ENCODE measurements at places on chromosomes 1 and 21.

GRCh38 chr1:233935297-233935868 lies 30.9 kb downstream of the SLC35F3 start:
- no peak for DNase-seq

DNA sequence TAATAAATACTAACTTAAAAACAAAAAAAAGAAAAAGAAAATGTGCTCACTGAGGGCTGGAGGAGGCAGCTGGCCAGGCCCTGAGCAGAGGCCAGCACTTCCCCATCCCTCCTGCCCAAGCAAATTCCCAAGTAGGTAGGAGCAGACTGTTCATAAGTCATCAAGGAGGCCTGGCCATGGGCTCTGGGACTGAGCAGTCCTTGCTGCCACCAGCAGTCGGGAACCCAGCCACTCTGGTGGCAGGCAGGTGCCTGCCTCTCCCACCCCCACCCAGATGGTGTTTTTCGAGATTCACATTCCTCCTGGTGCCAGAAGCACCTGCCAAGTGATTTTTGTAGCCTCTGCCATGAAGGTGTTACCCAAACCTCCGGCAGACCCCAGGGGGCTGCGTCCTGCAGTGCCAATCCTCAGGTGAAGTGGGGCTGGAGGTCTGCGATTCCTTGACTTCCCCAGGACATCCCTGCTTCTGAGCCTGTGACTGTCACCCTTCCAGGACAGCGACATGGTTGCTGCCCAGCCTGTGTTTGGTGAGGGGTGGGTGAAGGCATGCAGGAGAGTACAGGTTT lies 204.2 kb upstream of the TMEM51 start:
- DNase-seq = no peak

GRCh38 chr21:44331650-44332307 lies 7.4 kb downstream of the CFAP410 start:
- DNase-seq = peak; percentile 26

DNA sequence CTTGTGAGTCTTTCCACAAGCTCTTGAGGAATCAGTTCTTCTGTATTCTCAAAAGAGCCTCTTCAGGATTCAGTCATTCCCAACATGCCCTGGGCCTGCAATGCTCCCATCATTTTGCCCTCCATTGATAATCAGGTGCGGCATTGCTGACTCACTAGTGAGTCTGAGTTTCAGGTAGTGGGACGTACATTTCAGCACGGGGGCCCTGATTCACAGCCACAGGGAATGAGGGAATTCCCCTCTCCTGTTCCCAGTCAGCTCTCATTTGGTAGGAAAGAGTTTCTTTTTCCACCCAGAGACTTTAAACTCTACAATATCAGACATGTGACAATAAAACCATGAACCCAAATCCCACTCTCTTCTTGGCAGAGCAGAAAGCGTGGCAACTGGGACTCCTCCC lies 3.7 kb upstream of the IRF6 start:
- no peak for DNase-seq

- DNase-seq = no peak
Measured at GRCh38 chr1:25131794-25132193, 100.5 kb downstream of the SYF2 start.

- no peak for DNase-seq
Measured at GRCh38 chr1:6028042-6028850, 17.4 kb upstream of the KCNAB2 start.

- DNase-seq = peak; percentile 45
Measured at GRCh38 chr21:45001134-45002095, 61.6 kb downstream of the SLX9 start.

GRCh38 chr1:158005224-158005623 lies 11.8 kb downstream of the KIRREL1 start:
- DNase-seq = no peak

- no peak for DNase-seq
Measured at GRCh38 chr1:226553924-226554282, 5.3 kb downstream of the STUM start.

DNA sequence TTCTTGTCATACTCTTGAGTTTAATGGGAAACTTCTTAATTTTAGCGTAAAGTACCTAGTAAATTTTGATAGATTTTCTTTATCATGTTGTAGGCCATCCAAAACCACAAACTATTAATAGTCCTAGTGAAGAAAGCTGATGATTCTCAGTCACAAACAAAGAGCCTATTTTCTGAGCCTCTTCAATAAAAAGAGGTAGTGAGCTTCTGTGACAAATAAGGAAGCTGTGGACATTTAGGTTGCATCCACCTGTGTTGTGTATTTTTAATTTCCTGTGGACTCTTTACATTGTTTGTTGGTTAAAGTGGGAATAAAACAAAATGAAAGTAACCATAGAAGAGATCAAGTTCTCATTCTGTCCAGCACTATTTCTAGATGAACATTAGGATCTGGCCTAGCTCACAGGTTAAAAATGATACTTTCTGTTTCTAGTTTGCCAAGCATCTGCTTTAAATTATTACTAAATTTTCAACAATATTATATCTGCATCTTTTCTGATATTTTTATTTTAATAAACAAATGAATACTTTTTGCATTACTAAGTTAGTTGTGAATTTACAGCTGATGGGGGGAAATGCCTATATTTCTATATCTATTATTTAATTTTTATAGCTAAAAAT lies 702.2 kb upstream of the ADGRL4 start:
- no peak for DNase-seq

DNA sequence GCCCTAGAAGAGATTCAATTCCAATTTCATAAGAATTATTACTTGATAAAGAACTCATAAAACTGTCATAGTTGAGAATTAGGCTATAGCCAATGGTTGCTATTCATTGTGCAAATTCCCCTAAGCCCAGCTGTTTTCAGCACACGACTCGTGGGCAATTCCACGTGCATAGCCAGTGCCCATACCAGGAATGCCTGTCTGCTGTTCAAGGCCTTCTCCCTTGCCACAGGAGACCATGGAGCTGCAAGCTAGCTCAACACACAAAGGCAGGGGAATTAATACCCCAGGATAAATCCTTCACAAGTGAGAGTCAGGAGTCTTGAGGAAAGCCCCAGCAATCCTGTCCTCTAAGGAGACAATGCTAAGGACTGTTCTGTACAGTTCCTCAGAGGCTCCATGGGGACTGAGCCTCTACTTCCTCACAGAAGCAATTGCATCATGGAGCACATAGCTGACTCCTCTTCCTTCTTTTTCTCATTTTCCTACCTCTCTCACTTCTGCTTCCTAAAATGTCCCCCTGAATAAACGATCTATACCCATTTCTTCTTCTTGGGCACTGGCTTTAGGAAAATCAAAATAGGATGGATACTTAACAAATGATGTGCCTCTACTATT lies 19.1 kb upstream of the CHRM3 start:
- DNase-seq = no peak

- no peak for DNase-seq
Measured at GRCh38 chr1:23837908-23838307, 12.7 kb upstream of the HMGCL start.

DNA sequence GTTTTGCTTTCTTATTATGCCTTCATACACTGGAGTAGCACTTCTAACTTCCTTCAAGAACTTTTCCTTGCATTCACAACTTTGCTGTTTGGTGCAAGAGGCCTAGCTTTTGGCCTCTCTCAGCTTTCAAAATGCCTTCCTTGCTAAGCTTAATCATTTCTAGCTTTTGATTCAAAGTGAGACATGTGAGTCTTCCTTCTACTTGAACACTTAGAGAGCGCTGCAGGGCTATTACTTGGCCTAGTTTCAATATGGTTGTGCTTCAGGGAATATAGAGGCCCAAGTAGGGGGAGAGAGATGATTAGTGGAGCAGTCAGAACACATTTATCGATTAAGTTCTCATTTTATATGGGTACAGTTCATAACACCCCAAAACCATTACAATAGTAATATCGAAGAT lies 12.4 kb downstream of the ANGEL2 start:
- DNase-seq = no peak
